Bone marrow (tissue), 2 donors: ENCODE measurements at places on chromosomes 2 and 18.

GRCh38 chr2:120991441-120991840 lies 255.8 kb downstream of the GLI2 start:
- no peak for DNase-seq

DNA sequence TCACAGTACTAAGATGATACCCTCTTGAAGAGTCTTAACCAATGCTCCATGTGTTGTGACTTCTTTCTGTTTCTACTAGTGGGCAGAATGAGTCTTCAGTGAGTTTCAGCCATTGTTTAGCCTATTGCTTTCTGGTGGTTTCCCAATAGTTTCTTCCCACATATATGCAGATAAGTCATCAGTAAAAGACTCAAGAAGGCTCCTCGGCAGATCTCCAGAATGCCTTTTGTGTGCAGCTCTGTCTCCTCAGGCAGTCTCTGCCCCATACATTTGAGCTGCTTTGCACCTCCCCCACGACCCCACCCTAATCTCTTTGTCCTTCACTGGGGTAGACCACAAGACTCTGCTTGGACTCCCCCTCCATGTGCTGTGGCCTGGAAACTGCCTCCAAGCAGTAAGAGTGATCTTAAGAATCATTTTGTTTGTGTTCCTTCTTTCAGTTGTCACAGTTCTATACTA lies 71.6 kb upstream of the CHRNA1 start:
- DNase-seq, result no peak

DNA sequence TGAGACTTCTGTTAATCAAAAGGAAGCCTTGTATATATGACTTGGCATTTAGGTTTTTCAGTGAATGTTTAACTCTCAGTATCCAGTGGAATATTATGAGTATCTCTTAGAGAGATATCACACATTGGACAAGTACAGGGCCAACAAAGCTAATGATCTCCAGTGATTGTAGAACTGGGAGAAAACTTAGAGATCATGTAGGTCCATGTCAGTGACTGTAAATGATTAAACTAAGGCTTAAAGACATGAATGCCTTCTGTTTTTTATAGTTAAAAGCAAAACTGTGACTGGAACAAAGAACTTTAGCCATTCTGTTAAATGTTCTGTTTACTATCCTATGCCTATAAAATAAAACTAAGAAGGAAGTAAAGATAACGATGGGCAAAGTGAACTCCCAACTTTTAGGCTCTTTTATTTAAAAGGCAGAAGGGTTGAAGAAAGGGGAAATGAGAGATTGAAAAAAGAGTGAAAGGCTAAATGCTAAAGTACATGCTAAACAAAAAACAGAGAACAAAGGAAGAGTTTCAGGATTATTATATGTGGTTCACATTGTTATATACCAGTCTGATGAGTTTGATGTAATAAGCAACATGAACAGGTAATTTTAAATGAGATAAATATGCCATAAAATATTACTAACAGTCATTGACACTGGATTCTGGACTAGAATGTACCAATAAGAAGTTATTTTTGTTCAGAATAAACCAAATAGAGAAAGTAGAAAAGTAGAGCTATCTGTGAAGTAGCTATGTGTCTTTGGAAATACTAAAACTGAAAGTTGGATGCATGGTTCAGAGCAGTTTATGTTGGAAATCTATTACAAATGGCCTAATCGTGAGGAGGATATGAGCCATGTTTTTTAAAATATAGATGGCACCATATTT lies 37.1 kb upstream of the TNFRSF11A start:
- DNase-seq, result no peak

GRCh38 chr2:120662046-120662445 lies 73.6 kb upstream of the GLI2 start:
- DNase-seq, result no peak

DNA sequence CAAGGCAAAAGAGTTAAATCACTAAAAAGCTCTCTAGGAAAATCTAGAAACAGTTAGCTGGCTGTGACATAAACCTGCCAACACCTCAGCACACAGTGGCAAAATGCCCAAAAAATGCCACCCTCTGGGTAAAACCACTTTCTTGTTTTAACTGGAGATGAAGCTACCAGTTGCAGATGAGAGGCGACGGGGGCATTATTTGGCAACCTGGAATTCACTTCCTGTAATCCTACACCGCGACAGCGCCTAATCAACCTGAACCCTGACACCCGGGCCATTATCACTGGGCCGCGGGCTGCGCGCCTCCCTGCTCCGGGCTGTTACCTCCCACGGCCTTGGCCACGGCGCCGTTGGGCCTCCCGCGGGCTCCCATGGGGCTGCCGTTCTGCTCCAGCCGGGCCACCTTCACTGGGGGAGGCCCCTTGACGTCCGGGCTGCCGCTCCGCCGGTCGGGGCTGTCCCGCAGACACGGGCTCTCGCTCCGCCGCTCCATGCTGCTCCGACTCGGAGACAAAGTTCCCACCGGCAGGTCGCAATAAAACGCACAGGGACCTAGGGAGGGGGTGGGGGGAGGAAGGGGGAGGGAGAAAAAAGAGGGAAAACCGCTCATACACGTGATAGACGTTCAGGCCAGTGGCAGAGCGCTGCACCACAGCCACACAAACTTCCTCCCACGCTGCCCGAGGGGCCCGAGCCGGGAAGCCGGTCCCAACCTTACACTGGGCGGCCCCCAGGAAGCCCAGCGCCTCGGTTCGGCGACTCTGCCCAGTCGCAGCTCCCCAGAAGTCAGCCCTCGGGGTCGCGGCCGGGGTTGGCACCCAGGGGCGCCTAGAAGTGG lies 2.0 kb downstream of the SATB2 start:
- no peak for DNase-seq

DNA sequence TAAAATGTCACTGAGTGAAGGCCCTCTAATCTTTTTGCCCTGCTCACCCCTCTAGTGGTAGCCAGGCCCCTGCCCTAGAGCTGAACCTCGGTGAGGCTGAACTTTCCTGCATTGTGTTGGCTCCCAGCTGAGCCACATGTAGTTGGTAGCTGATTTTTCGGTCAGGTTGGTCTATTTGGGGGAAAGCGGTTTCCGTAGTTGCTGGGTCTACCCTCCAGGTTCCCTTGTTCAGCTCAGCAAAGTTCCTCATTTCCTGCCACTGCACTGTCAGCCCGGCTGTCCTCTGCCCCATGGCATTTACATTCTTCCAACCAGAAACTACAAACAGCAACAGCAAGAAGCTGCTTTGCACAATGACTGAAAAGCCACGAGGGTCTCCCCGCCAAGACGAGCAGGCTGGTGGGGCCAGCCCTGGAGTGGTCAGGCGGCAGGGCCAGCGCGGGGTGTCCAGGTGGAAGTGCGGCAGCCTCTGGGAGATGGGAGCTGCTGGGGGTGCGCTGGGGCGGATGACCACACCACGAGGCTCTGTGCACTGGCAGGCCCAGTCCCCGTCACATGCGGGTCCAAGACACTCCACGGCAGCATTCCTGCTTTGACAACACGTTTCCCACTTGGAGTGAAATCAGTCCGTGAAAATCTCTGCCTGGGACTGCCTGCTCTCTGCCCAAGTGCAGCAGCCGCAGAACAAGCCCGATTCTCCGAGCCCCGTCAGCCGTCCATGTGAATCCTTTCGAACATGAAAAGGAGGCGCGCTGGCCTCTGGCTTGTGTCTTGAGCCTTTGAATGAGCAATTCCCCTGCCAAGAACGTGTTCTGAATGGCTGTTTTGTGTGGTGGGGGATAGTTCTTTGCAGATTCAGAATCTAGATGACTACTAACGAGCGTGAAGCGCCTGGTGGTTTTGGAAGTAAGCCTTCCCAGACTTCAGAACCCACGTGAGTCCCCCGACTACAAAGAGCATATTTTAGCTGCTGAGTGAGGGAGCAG lies 159.4 kb downstream of the ASB1 start:
- no peak for DNase-seq

DNA sequence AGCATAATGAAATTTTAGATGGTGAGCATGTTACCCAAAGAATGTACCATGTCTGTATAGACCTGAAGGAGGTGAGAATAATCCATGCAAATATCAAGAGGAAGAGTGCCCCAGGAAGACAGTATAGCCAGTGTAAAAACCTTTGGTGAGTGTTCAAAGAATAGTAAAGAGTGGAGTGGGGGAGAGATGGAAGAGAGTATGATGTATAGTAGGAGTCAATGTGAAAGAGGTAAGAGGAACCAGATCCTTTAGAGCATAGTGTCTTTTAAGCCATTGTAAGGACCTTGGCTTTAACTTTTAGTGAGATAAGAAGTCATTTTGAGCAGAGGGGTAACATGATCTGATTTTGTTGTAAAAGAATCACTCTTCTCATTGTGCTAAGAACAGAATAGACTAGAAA lies 1052.3 kb upstream of the ZEB2 start:
- no peak for DNase-seq

DNA sequence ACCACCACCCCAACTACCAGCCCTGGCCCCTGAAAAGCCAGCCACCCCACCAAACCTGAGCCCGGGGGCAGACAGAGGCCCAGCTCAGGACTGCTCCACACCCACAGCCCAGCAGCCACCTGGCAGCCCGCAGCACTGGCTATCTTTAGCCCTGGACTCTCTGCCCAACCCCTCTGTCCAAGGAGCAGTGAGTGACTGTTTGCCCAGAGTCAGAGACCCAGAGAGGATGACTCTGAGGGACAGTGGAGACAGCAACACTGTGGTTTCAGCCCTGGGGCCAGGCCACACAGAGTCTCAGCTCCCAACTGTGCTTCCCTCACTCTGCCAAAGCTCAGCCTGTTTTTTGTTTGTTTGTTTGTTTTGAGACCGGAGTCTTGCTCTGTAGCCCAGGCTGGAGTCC lies 32.6 kb downstream of the BIN1 start:
- no peak for DNase-seq

DNA sequence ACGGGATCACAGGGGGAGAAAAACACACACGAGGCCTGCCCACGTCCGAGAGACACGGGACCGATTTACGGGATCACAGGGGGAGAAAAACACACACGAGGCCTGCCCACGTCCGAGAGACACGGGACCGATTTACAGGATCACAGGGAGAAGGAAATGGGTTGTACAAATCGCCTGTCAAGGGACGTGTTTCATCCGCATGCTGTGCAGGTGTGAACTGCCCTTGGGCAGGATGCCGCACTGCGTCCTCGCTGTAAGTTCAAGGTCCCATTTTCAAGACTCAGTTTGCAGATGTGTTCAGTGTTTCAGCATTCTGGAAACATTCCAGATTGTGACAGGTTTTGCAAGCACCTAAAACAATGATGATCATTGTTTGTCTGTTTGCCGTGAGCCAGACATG lies 2.3 kb upstream of the KCNG2 start:
- DNase-seq, result no peak
